Activated naive CD8-positive, alpha-beta T cell treated with anti-CD3 and anti-CD28 coated beads, Interleukin-2, amount 50 U/mL, for 24 hours (primary cell): ENCODE measurements at places on chromosomes 12 and 14.
A peak's percentile ranks its signal among the peaks of the same experiment; 100 is the strongest.

GRCh38 chr12:89016970-89017778, 335.1 kb downstream of the DUSP6 start:
- peak; percentile 25 for DNase-seq

GRCh38 chr12:27456618-27457017, 10.1 kb downstream of the SMCO2 start:
- no peak for DNase-seq

- no peak for DNase-seq
Observed at GRCh38 chr12:131287938-131288764, 334.4 kb downstream of the ADGRD1 start.

DNA sequence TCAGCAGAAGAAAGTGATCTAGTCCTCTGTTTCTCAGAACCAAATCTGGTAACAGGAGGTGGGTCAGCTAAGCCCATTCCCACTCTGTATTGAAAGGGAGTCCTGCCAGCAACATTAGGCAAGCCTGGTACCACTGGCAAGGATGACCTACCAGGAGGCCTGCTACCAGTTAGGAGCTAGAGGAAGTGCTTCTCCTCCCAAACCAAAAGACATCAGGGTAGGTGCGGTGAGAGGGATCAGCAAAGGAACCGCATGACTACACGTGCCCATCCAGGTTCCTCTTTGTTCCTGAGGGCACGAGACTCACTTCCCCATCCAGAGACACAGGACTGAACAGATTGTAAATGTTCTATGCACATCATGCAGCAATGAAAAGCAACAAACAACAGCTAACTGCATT, 2.8 kb downstream of the KLRC4 start:
- peak; percentile 23 for DNase-seq

DNA sequence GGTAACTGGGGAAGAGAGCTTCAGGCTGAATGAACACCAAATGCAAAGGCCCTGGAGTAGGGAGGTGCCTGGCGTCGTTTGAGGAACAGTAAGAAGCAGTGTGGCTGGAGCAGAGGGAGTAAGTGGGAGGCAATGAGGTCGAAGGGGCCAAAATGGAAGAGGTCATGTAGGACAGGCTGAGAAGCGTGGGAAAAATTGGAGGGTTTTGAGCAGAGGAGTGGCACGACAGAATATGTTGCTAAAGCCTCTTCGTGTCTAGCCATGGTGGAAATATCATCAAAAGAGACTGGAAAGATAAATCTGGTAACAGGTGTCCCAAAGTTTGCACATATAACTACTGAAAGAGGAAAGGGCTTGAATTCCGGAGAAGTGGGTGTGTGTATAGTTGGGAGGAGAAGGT, 1.9 kb downstream of the TRIM9 start:
- DNase-seq: no peak

- no peak for DNase-seq
Observed at GRCh38 chr14:49972131-49972671, 79.3 kb downstream of the ARF6 start.

- DNase-seq: peak; percentile 13
Observed at GRCh38 chr12:68871921-68872320, 61.0 kb downstream of the CPM start.

GRCh38 chr12:131800594-131801135, 27.5 kb upstream of the MMP17 start:
- DNase-seq: no peak

DNA sequence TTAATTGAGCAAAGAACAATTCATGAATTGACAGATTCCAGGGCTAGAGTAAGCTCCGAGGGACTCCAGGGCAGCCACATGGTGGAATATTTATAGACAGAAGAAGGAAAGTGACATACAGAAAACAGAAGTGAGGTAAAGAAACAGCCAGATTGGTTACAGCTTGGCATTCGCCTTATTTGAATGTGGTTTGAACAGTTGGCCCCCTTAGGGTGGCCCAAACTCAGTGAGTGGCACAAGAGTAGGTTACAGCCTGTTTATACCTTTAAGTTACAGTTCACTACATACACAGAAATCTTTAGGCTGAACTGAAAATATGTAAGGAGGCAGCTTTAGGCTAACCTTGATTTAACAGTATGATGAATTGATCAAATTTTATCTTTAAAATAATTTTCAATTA, 174.5 kb upstream of the CNOT2 start:
- no peak for DNase-seq

DNA sequence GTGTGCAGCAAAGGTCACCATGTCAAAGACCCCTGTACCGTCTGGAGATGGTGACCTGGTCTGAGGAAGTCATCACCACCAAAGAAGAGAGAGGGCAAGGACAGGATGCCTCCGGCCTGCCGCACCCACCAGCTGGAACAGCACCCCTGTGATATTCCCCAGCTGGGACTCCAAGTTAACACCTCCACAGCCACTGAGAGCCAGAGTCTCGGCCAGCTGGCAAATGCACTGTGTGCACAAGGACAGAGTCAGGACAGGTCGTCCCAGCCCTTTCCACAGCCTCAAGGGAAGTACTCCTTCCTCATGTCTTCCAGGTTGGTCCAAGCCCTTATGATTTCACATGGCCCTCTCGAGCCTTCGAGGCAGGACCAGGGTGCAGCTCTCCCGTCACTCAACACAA, 19.3 kb upstream of the FKBP4 start:
- no peak for DNase-seq

GRCh38 chr12:55996715-55997534, at the start of gene SUOX:
Gene SUOX (plus strand): TSS chr12:55997276. CDS start chr12:56002222, 4,946 bp downstream.
- peak; percentile 54 for DNase-seq

DNA sequence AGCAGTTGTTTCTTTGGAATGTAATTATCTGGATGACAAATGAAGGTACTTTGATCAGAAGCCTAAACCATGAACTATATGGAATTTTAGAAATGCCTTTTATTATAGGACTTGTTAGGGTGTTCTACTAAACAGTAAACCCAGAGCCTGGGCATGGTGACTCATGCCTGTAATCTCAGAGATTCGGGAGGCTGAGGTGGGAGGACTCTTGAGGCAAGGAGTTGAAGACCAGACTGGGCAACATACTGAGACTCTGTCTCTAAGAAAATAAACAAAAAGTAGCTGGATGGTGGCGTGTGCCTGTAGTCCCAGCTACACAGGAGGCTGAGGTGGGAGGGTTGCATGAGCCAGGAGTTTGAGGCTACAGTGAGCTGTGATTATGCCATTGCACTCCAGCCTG, 23.9 kb downstream of the PALS1 start:
- DNase-seq: no peak

DNA sequence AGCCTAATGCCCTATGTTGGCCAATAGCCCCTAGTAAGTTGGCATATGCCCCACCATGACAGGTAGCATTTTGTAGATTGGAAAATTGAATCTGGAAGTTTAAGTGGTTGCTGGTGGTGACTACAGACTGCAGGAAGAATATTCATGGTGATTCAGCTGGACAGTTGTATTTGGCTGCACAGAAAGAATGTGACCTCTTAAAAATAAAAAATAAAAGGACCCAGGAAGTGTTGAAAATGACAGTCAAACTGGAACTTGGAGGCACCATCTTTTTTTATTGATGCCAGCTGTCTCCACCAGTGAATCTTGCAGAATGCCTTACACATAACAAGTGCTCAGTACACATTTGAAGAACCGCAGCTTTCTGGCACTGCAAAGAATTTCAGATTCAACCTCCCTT, 73.9 kb downstream of the PRMT8 start:
- DNase-seq: no peak

DNA sequence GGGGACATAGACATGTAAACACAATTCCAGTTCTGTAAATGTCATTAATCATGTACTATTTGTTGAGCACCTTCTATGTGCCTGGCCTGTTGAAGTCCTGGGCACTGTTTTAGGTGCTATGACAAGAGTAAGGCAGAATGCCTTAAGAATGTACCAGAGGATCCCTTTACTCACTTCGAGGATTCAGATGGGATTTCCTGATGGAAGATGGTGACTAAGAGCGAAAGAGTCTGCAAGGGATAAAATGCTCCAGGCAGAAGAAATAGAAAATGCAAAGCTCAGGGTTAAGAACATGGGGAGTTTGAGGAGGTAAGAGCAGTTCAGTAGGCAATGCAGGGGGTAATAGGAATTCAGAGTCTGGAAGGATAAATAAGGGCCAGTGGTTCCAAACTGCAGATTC, 671.3 kb upstream of the TBX3 start:
- DNase-seq: no peak

- no peak for DNase-seq
Observed at GRCh38 chr12:4086481-4086880, 187.1 kb upstream of the CCND2 start.

GRCh38 chr12:121579190-121579791, 1.5 kb downstream of the KDM2B start:
- peak; percentile 51 for DNase-seq
